ENCODE measurements at places on chromosomes 13 and 19.

GRCh38 chr19:51079481-51080110 is 3.1 kb downstream of the KLK14 start:
- no peak for DNase-seq

GRCh38 chr19:34228347-34228746 is 26.0 kb upstream of the GARRE1 start:
- DNase-seq: no peak

DNA sequence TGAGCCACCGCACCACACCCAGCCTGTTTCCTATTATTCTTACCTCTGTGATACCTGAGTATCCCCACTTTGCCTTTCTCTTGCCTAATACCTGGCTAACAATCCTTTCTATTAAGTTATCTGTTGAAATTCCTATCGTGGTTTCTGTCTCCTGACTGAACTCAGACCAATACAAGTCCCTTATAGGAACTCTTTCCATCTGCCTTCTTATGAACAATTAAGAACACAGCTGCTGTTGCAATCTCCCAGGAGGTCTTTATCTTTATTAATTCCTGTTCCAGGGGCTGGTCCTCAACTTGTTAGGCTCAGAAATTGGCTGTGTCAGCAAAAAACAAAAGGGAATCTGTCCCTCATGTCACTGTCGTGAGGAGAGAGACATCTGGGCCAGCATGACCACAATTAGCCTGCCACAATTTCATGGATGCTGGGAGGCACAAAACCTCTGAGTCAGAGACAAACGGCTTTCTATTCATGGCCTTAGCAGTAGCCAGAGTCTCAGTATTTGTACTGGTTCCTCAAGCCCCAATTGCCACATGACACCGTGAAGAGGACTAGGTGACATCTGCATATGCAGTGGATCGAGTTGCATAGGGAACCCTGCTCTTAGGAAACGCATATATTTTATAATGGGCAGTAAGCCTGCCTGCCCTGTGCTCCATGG is 58.2 kb downstream of the NUFIP1 start:
- DNase-seq: no peak

DNA sequence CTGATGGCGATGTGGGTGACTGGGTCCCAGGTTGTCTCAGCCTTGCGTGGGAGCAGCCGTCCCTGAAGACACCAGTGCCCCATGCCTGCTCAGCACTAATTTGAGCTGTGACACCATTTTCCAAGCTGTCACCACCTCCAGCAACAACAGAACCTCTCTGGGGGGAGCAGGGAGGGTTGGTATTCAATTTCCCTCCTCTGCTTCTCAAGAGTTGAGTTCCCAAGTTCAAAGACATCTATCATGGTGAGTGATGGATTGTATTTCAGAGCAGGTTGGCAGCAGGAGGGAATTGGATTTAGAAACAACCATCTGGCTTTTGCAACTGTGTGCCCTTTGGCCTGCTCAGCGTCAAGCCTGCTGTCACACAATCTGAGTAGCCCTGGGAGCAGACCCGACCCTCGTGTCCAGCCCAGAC is 46.9 kb upstream of the UQCRFS1 start:
- no peak for DNase-seq

- no peak for DNase-seq
Observed at GRCh38 chr19:51724543-51724942, 752 bp upstream of the HAS1 start.

GRCh38 chr13:34970961-34971360 is 28.9 kb downstream of the NBEA start:
- DNase-seq: no peak

DNA sequence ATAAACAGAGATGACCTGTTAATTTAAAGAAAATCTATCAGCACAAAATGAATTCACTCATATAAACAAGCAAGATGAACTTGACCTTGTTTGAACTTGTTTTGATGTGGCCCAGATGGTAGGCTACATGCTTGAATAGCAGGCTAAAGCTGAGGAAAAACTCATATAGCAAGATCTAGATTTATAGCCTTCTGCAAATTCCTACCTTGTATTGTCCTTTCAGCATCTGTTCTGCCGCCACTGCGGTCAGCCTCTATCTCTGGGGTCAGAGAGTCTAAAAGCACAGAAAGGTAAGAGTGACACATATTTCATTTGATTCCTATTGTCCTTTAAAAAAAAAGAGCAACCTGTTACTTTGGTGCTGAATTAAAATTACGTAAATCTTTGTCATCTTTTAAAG is 392.1 kb downstream of the DACH1 start:
- no peak for DNase-seq

DNA sequence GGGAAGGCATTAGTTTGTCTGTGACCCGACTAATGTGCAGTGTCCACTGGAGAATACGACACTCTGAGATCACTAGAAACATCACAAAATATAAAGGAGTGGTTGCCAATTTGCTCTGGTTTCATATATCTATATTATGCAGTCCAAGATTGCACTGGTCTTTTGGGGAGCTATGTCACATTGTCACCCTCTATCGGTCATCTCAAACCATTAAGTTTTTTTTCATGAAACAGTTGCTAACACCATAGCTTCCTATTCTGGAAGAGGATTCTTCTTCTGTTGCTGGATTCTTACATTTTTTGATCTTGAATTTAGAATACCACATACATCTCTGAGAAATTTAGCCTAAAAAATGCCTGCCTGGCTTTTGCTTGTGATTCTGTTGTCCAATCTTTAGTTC is 168.6 kb downstream of the LACC1 start:
- no peak for DNase-seq

GRCh38 chr19:5515737-5516136 is 52.0 kb downstream of the TINCR start:
- DNase-seq: no peak

- DNase-seq: no peak
Observed at GRCh38 chr13:94579063-94579462, 16.9 kb downstream of the TGDS start.

DNA sequence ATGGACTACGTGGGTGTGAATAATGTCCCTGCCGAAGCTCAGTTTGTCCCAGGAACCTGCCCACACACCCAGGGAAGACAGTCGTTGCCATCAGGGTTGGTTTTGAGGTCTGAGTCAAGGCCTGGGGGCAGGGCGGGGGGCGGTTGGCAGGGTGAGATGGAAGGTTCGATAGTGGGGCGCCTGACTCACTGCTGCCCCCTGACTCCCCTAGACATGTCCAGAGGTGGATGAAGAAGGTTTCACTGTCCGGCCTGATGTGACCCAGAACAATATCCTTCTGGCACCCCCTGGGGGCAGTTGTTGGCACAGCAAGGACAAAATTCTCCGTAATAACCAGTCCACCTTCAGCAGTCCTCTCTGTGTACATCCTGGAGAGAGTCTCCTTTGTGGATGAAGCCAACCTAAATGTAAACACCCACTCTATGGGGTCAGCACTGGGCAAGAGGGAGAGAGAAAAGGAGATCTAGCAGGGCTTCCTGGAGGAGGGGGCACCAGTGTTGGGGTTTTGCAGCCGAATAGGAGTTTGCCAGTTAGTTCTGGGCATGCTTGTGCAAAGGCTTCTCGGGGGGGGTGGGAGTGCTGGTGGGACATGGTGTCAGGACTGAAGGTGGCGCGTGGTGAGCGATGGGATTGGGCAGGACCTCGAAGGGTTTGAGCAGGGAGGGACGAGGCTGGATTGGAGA is 19.6 kb upstream of the B3GNT3 start:
- DNase-seq: no peak

DNA sequence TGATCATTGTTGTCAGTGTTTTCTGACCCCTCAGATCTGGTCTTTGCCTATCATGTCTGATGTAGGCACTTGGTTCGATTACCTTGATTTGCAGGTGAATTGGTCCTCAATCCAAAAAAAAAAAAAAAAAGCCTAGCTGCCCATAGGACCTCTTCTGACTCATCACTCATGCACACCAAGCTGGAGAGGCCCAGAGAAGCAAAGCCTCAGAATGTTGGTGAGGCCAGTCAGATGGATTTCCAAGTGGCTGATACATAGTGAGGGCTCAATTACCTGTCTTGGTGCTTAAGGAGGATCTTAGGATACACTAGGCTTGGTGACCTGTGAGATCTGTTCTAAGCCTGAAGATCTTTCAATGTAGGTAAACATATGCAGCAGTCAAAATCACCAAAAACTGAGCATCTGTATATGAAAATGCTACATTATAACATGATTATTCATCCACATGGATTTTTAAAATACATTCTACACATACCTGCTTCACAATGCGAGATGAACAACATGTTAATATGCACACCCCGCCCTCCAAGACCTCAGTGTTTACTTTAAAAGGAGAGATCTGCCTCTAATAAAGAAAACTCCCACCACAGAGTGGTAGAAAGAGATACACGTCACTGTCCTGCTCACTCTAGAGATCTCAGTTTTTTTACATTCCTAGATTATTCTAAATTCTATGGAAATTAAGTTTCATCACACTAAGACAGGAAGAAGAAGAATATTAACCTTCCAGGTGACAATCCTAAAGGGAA is 79.9 kb upstream of the RAP2A start:
- DNase-seq: no peak

GRCh38 chr13:40096357-40096901 is 441.0 kb downstream of the COG6 start:
- DNase-seq: no peak

GRCh38 chr13:81406639-81407292 is 1065.8 kb upstream of the SPRY2 start:
- no peak for DNase-seq

- DNase-seq: no peak
Observed at GRCh38 chr19:17075864-17076542, 426 bp downstream of the MYO9B start.

GRCh38 chr19:4647676-4648644 is 8.6 kb downstream of the TNFAIP8L1 start:
- peak; percentile 82 for DNase-seq

DNA sequence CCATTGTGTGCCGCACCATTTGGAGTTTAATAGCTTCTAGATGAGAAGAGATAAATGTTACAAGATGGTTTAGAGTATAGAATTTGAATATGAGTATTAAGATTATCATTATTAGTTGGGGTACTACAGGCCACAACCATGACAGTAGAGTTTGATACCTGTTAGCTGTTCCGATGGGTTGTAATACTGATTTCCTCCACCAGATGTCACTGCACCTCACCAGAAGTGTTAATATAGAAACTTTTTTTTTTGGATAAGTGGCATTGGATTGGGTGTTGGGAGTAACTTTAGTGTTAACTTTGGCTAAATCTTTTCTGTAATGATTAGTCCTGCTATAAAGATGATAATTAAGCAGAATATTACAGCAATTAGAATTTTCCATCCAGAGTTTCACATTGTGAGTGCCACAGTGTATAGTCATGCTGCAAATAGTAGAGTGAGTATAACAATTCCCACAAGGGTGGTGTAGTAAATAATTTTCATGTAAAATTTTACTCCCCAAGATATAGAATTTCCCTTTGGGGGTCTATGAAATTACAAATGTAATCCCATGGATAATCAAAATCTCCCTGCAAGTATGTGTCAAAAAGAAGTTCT is 56.3 kb downstream of the PSG3 start:
- DNase-seq: no peak

DNA sequence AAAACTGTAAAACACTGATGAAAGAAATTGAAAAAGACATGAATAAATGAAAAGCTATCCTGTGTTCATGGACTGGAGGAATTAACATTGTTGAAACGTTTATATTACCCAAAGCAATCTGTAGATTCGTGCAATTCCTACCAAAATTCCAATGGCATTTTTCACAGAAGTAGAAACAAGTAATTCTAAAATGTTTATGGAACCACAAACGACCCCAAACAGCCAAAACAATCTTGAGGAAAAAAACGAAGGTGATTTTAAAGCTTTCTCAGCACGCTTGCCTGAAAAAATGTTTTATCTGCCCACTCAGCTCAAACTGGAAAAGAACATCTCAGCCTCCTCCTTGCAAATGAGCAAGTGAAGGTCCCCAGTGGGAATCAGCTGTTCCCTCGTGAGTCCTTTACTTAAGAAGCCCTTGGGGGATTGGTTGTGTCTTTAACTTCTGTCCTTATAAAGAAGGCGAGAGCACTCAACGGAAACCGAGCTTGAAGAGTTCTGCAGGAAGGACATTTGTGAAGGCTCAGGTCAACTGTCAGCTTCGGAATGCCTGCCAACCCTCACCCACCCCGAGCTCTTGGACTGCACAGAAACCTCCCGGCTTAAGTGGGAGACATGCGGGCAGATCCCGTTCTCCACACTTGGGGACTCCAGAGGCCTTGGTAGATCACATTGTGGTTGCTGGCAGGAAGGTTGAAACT is 256.0 kb upstream of the IRS2 start:
- no peak for DNase-seq

DNA sequence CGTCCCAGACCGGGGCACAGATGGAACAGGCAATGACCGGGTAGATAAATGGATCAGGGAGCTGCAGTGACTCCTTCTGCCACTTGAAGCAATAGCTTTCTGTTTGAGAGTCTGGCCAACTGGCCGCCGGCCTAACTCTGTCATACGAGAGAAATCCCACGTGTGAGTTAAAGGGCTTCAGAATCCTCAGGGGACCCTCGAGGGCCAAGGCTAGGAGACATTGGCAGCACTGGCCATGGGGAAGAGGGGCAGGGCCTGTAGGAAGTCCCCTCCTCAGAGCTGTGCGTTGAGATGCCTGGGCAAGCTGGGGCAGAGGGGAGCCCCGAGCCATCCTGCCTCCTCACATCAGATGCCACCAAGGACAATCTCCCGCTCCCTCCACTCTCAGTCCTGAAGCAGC is 51.6 kb downstream of the KLF2 start:
- no peak for DNase-seq

GRCh38 chr19:28184997-28185396 is 1028.0 kb downstream of the UQCRFS1 start:
- no peak for DNase-seq

GRCh38 chr13:25683056-25683455 is 311.3 kb downstream of the ATP8A2 start:
- DNase-seq: no peak

DNA sequence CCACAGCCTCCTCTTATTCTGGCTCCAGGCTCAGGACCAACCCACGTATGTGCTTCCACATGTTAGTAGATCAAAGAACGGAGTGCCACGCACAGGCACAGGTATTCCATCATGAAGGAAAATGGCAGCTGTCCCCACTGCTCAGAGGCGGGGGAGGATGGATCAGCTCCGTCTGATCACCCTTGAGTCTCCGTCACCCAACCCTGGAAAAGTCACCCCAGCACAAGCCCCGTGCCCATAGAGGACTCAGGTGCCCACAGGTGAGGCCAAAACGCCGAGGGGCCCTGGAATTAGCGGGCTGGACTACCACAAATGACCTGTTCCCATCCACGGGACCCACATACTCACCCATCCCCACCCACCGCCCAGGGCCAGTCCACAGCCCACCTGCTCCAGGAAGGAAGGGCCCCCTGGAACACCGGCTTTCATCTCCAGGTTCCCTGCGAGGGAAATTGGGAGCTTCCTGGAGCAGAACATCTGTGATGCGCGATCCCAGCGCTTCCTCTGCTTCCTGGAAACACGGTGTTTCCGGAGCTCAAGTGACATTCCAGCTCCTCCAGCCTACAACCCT is 120.5 kb upstream of the SPACA7 start:
- DNase-seq: no peak
